NCI-H1092 (cell line): ENCODE measurements at places on chromosomes 2 and 18.

DNA sequence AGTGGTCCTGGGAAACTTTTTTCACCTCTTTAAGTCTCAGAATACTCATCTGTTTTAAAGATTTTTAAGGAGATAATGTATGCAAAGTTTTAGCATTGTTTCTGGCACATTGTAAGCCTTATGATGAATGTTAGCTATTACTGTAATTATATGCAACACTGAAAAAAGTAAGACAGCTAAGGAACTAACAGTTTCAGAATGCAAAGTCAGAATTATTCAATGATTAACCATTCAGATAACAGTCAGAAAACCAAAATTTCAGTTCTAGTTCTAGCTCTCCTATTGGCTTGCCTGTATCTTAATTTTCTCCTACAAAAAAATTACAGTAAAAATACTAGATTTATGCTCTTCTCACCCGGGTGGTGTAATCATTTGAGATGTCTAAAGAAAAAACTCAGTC, 101.1 kb downstream of the SLC4A10 start:
- no peak for DNase-seq

DNA sequence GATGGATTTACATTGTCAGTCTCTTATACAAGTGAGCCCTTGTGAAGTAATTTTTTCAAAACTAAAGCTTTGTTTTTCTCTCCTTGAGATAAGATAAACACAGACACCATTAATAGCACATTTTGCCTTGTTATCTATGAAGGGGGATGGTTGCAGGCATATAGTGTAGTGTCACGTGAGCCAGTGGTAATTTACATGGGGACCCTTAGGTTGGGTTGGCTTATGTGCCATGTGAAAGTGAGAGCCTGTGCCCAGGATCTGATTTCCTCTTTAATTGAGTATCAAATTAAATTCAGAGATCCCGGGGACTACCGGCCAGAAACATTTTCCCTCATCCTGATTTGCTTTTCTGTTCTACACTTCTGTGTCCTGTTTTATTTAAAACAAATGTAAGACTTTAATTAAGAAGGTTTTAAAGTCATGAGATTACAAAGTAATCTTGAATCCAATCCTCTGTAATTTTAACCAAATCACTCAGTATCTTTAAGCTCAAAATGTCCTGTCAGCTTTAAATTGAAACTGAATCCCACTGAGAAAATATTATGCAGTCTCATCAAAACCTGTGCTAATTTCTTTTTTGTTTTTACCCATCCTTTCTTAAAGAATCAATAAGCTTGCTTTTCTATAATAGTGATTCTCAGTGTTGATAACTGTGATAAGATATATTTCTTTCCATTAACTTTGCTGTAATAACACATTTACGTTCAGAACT, 63.8 kb downstream of the PTPRM start:
- no peak for DNase-seq

DNA sequence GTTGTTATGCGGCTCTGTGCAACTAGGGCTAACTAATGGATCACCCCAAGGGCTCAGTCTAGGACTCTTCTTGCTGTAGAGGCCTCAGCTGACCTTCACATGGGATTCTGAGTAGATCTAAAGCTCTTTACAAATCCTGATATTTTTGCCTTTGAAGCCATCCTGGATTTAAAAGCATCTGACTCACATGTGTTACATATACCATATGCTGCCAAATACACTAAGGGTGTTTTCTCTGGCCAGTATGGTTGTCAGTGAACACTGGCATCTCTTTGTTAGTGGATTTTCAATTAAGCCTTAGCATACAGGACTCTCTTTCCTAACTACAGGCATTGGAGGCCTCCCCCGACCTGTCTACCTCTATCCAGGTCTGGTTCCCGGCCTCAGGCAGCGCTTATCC, 992.8 kb upstream of the FANCL start:
- no peak for DNase-seq

DNA sequence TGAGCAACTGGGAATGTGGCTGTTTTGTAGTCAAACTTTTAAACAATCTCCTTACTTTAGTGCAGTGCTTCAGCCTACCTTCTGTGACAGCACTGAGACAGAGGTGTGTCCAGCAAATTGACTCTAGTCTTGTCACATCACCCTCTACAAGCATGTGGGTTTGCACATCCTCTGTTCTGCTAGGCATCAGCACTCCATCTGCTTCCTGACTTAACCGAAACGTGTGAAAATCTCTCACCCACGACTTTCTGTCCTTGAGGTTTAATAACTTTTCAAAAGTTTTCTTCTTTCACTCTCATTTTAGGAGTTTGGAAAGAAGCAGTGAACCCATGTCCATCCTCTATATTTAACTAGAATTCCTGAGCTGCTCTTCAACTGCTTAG, 42.6 kb downstream of the TTR start:
- DNase-seq = no peak
